ENCODE measurements at places on chromosomes 16 and 17.

DNA sequence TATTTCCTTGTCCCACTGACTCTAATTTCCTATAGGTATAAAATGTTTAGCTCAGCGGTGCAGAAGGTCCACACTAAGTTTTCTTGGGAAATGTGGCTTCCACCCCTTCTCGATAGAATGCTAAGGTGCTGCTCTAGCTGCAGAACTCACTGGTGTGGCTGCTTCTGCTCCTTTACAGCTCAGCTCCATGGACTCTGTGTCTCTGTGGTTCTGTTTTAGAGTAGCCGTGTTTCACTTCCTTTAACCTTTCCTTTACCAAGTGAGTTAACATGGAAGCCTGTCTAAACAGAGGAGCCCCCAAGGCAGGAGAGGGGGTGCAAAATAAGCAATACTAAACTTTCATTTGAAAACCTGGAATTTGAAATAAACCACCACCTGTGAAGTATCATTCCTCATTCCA, 65.3 kb downstream of the SPECC1 start:
- no peak for DNase-seq

GRCh38 chr16:51321251-51321650, 170.2 kb upstream of the SALL1 start:
- DNase-seq: no peak

DNA sequence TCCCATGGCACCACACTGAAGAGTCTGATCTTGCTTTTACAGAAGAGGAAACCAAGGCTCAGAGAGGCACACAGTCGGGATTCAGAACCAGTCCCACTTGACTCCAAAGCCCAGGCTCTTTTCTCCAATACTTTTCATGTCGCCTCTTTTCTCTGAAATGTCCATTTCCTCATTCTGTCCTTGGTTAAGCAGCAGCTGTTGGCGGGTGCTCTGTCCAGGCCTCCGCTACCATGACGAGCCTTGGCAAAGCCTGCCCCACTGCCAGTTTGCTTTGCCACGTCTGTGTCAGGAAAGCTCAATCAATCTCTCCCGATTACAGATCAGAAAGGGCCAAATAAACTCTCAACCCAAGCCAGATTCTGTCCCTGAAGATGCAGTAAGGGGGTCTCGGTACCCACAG, 9.1 kb upstream of the CEP295NL start:
- DNase-seq: no peak

- peak; percentile 23 for DNase-seq
These were observed 30.7 kb upstream of the CDRT4 start for GRCh38 chr17:15498107-15498506.

DNA sequence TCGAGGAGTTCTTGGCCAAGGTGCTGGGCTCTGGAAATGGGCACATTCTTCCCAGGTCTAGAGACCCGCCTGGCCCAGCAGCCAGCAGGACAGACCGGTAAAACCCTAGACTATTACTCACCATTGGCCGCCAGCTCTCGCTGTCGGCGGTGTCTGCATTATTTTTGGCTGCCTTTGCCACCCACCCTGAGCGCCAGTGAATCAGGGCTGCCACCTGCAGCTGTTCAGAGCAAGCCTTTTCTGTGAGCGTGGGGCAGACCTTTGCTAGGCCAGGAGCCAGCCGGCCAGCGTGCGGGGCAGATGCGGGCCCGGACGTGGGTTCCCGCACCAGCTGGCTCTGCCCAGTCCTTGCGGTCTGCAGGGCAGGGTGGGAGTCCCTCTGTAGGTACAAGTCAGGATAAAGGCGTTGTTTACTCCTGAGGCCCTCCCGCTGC, 15.8 kb upstream of the CLEC18A start:
- no peak for DNase-seq

Data from NT2/D1 (cell line).